Fibroblast of skin of right biceps (primary cell): ENCODE measurements at places on chromosomes 2 and 18.
A peak's percentile ranks its signal among the peaks of the same experiment; 100 is the strongest.

DNA sequence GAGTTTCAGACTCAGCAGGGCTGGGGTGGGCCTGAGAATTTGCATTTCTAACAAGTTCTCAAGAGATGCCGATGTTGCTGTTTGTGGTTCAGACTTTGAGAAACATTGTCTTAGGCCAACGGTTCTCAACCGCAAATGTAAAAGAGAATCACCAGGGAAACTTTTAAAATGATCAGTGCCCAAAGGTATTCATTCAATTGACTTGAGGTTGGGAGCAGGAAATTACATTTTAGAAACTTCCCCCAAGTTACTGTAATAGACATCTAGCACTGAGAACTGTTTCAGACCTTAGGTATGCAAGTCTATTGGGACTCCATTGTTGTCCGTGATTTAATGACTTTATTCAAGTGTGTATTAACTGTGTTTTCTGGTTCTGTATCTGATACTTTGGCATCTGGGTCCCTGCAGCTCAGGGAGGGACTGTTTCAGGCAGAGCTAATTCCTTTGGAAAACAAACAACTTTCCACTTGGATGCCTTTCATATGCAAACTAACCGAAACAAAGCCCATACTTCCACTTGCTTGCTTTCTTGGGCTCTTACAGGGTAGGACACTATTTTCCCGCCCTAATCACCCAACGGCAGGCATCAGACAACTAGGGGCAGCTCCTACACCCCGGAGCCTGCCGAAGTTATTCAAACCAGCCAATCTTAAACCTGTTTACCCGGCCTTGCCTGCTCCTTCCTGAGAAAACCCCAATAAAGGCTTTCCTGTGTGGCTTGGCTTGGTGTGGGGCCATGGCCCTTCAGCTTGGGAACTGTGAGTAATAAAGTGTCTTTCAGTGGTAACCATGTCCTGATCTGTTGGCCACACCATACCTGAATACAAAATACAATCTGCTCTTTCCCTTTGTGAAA lies 97.6 kb downstream of the POLE4 start:
- peak; percentile 85 for DNase-seq

- DNase-seq, result no peak
Measured at GRCh38 chr18:56086786-56087185, 498.8 kb upstream of the TCF4 start.

DNA sequence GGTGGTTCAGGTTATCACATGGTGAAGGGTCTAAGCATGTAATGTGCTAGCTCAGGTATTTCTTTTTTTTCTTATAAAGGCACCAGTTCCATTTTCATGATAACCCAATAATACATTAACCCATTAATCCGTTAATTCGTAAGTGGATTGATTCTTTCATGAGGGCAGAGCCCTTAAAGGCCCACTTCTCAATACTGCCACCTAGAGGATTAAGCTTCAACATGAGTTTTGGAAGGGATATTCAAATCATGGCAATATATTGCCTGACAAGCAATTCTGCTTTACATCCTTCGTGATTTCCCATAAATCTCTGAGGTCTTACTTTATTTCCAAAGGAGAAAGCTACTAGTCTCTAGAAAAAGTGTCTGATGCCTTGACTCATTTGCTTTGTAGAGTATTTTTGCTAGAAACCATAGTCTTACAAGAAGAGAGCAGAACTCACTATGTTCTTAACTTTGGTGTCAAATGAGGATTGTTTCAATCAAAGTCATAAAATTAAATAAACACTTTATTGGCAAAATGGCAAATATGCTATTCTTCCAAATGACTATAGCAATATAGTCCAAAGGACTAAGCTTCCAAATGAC lies 271.3 kb downstream of the KCNS3 start:
- peak; percentile 49 for DNase-seq

DNA sequence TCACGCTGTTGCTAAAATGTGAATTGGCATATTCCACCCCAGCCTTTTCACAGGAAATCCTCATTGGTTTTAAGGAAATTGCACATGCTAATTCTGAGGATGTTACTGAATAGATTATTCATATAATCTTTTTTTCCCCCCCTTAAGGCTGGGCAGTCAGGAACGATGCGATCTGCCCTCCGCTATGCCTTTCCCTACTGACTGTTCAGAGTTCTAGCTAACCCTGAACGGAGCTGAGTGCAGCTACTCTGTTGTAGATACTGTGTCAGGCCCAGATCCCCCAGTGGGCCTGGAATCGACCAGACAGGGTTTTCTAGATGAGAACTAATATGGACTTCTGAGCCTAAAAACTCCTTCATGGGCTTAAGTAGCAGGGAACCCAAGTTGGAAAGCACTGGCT lies 192.2 kb downstream of the TCF4 start:
- no peak for DNase-seq

GRCh38 chr18:51429644-51430043 lies 232.2 kb upstream of the MEX3C start:
- no peak for DNase-seq

DNA sequence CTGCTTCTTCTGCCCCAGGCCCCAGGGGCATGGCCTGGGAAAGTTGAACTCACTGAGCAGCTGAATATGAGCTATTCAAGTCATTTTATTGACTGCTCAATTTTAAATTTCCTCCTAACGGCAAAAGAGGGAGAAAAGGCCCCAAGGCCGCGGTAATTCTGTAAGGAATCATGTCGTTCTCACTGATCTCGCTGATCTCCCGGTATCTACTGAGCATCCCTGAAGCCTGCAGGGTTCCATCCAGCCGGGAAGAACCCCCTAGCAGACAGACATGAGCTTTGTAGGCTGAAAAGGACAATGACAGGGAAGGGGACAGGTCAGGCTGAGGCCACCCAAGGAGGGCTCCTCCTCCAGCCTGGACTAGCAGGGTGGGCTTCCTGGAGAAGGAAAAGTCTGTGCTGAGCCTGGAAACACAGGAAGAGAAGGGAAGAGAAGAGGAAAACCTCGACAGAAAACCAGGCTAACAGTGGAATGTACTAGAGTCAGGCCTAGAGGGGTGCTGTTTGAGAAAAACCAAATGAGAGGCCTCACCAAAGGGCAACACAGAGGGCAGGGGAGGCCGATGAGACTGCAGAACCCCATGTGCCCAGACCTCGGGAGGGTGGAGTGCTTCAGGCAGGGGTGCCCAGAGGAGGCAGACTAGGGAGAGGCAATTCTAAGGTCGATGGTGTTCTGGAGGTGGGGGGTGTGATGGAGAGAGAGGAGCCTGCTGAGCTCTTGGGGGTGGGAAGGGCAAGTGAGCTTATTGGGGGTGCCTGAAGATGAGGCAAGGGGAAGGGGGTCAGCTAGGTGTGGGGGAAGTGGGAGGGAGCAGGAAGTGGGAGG lies 2.9 kb upstream of the NPPC start:
- DNase-seq, result no peak

- no peak for DNase-seq
Measured at GRCh38 chr2:168712053-168712452, 90.4 kb upstream of the NOSTRIN start.

- DNase-seq, result peak; percentile 74
Measured at GRCh38 chr2:159185401-159186130, 100.9 kb downstream of the WDSUB1 start.

DNA sequence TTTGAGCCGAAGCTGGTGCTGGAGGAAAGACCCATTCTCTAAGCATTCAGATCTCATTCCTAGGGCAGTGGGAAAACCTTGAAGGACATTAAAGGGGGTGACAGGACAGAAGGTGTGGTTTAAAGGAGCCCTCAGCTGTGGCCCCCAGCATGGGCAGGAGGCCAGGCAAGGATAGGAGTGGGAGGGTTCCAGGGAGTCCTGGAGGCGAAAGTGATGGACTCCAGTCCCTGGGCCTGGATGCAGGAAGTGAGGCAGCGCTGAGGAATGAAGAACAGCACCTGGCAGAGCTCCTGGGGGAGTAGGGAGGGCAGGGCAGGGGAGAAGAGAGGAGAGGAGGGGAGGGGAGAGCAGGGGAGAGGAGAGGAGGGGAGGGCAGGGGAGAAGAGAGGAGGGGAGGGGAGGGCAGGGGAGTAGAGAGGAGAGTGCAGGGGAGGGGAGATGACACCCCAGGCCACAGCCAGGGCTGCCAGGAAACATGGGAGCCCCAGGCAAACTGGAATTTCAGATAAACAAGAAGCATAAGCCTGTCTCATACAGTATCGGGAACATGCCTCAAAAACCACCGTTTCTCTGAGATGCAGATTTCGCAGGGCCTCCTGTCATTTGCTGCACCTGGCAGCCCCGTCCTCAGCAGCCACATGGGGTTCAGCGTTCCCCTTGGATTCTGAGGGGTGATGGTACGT lies 5.7 kb downstream of the RAMP1 start:
- DNase-seq, result peak; percentile 75

DNA sequence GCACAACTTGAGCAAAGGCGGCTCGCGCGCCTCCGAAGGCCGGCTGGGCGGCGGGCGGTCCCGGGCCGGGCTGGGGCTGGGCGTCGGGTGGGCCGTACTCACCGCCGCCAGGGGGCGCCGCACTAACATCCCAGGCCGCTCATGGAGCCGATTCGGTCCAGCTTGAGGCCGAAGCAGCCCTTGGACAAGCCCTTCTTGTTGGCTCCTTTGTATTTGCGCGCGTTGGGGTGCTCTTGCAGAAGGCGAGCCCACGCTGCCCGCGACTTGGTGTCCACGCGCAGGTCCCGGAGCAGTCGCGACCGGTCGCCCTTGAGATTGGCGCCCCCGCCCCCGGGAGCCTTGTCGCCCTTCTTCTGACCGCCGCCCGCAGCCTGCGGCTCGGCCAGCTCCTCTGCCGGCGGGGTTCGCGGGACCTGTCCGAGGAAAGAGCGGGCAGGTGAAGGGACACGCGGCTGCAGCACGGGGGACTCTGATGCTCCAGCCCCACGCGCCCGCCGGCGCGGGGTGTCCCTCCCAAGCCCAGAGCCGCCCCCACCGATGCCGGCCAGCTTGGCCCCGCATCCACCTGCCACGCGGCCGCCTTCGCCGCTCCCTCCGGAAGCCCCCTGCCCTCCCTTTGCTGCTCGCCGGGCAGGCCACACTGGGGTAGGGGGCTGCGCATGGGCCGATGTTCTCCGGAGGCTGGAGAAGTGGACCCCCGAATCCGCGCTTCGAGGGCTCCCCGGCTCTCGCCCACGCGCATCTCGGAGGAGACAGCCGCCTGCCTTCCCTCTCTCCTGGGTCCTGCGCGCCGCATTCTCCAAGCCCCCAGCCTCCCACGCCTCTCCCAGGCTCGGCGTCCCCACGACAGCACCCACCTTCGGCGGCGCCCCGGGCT lies 655 bp downstream of the NPPC start:
- peak; percentile 71 for DNase-seq

GRCh38 chr18:27609221-27609620 lies 424.1 kb upstream of the CHST9 start:
- DNase-seq, result peak; percentile 11

DNA sequence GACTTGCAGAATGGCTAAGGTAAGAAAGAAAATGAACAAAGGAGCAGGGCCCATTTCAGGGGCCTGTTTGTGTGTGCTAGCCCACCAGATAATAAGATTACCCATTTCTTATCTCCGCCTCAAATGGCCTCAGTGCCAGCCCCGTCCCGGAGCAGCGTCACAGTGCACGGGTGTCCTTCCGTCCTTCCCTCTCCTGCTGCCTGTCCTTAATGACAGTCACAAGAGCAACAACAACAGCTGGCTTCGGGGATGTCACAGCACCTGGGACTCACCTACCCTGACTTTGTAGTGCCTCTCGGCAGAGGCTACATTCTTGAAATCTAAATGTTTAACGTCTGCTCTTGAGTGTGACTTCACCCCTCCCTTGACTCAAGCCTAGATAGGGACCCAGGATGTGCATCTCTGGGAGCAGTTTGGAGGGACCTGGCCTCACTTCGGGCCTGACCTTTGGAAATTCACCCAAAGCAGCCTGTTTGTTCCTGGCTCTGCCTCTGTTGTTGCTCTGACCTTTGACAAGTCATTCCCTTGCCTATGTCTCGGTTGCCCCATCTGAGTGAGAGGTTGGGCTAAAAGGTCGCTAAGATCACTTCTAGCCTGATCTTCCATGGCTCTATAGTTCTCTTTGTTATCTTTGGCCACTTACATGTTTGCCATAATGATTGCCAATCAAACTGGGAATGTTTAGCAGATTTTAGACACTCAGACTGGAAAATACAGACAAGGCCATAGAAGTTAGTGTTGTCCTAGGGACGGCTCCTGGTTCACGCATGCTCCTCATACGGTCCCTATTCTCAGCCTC lies 122.5 kb downstream of the KLHL29 start:
- DNase-seq, result no peak

DNA sequence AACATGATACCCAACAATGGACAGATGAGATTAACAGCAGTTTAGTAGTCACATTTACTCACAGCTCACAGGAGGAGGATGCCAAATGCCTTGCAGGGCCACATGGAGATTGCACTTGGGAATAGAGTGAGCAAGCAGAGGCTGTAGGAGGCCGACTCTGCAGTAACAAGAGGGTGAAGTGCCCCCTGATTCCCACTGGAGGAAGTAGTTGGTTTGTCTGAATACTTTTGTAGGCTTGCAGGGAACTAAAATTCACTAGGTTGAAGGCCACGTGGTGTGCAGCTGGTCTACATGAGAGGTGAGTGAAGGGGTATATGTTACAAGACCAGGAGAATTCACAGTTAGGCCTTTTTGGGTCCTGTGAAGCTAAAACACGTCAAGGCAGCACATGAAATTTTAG lies 419.3 kb upstream of the TNP1 start:
- peak; percentile 80 for DNase-seq

GRCh38 chr2:6855860-6856547 lies 9.7 kb downstream of the CMPK2 start:
- DNase-seq, result peak; percentile 21

- no peak for DNase-seq
Measured at GRCh38 chr2:217940261-217941220, 62.3 kb downstream of the TNS1 start.

GRCh38 chr2:238838786-238839327 lies 9.0 kb upstream of the TWIST2 start:
- DNase-seq, result no peak

DNA sequence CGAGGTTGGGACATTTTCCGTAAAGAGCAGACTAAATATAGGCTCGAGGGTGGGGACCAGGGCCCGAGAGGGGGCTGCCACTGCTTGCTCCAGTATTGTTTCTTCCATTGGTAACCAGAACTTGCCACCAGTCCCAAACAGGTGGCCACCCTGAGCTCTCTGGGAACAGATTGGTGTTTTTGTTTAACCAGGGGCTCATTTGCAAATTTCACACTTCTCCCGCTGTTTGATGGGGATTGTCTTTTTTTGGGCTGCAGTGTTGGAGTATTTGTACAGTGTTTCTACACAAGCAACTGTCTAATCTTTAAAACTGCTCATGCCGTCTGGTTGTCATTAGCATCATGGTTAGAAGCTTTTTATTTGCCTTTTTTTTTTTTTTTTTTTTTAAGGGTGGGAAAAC lies 8.5 kb downstream of the AGAP1 start:
- DNase-seq, result no peak

GRCh38 chr2:38092196-38092902 lies 16.4 kb upstream of the CYP1B1 start:
- peak; percentile 93 for DNase-seq

DNA sequence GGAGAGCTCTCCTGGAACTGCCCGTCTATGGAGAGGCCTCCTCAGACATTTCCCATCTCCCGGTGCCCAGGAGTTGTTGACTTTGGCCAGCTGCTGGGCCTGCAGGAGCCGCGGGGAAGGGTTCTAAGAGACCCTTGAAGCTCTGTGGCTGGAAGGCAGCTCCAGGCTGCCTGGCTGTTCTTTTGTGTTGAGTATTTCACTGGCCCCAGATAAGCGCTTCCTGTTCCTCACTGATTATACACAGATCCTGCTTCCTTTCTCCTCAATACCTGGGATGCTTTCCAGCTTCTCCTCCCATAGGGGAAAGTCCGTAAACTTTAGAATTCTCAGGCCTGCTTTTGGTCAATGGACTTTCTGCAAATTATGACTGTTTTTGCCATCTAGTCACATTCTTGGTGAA lies 57.8 kb downstream of the TGOLN2 start:
- peak; percentile 32 for DNase-seq

GRCh38 chr2:175366815-175367214 lies 185.3 kb upstream of the ATP5MC3 start:
- DNase-seq, result peak; percentile 41

GRCh38 chr2:17805717-17806363 lies 10.4 kb upstream of the MSGN1 start:
- DNase-seq, result no peak
